ENCODE measurements at places on chromosomes 5 and 9.
A peak's percentile ranks its signal among the peaks of the same experiment; 100 is the strongest.

DNA sequence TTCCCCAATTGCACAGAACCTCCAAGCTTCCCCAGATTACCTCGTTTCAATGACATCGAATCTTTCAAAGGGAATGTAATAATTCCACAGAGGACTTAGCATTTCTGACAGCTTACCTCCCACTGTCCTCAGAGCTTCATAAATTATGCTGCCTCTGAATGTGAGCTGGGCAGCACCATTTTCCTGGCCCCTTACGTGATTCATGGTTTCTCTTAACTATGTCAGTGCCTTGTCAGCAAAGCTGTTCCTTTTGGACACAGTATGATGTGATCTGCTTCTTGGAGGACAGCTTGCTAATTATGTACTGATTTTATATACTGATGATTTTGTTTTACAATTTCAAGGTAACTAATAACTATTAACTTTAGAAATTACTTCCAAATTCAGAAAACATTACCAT is 27.7 kb upstream of the SSBP2 start:
- DNase-seq, result peak; percentile 34

DNA sequence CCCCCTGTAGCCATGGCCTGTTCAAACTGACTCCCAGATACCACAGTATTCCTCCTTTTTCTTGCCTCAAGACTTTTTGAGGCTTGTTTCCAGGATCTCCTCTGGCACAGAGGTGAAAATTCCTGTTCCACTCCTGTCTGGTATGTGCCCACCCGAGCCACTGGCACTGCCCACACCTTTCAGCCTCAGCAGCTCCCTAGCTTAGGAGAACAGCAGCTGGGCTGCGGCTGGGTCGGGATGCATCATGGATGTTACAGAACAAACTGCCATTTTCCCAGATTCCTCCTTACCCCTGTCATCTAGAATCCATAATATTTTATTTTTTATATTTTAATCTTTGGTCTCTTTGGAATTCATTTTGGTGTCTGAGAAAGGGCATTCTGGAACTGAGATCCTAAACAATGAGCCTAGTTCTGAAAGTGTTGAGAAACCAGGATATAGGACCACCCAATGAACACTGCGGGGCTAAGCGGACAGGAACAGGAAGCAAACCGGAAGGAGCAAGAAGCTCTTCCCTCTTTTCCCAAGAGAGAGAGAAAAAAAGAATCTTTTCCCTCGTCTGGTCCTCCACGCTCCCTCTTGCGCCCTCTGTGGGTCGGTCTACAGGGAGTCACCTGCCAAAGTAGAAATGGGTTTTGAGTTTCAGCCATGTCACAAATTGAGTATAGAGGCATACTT is 12.5 kb downstream of the OR2S2 start:
- DNase-seq, result peak; percentile 70

DNA sequence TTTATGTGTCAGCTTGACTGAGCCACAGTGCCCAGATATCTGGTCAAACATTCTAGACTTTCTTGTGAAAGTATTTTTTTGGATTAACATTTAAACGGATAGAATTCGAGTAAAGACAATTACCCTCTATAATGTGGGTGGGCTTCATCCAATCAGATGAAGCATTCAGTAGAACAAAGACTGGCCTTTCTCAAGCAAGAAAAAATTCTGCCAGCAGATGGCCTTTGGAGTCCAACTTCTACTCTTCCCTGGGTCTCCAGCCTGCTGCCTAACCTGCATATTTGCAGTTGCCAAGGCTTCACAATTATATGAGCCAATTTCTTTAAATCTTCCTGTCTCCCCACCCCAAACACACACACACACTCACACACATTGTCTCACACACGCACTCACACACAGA is 86.4 kb downstream of the MED10 start:
- DNase-seq, result peak; percentile 67

GRCh38 chr5:158979749-158980521 is 119.8 kb downstream of the EBF1 start:
- no peak for DNase-seq

- DNase-seq, result no peak
Observed at GRCh38 chr9:80954521-80954920, 734.8 kb downstream of the TLE1 start.
